ENCODE measurements at places on chromosomes 3 and 15. TPM values are rescaled to one million over a fixed set of nuclear protein-coding genes. Genes with fewer than 3 reads are reported as not detected.

- no peak overlapping the region for H3K4me3 ChIP-seq
- H3K27me3 ChIP-seq = no peaks in the 10 kb centered on the region
- H3K36me3 ChIP-seq = no peaks in the 10 kb centered on the region
- no peak for DNase-seq
- no peak overlapping the region for H3K27ac ChIP-seq
Measured at GRCh38 chr3:73513260-73513659, 111.5 kb downstream of the PDZRN3 start.

DNA sequence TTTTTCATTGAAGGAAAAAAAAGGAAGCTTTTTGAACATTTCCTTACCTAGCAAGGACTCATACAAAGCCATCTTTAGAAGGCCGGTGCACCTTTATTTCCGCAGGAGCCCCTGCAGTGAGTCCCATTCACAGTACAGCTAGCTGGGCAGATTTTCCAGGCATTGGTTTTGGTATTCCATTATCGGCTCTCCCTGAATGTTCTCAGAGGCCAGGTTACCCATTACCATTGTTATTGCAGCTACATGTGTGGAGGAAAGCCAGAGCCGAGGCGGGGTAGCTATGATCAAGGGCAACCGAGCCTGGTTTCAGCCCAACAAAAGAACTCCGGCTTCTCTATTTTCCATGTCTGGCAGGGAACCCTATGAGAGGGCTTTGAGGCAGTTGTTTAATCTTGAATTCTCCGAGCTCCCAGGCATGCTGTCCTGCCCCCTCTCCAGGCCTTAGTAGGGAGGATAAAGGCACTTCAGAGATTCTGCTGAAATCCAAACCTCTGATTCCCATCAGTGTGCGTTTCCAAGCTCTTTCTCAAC is 100.3 kb downstream of the LRRK1 start:
- no peaks in the 10 kb centered on the region for H3K27me3 ChIP-seq
- no peak overlapping the region for H3K27ac ChIP-seq
- H3K36me3 ChIP-seq = no peaks in the 10 kb centered on the region
- no peaks in the 10 kb centered on the region for H3K4me1 ChIP-seq
- no peak overlapping the region for H3K4me3 ChIP-seq

DNA sequence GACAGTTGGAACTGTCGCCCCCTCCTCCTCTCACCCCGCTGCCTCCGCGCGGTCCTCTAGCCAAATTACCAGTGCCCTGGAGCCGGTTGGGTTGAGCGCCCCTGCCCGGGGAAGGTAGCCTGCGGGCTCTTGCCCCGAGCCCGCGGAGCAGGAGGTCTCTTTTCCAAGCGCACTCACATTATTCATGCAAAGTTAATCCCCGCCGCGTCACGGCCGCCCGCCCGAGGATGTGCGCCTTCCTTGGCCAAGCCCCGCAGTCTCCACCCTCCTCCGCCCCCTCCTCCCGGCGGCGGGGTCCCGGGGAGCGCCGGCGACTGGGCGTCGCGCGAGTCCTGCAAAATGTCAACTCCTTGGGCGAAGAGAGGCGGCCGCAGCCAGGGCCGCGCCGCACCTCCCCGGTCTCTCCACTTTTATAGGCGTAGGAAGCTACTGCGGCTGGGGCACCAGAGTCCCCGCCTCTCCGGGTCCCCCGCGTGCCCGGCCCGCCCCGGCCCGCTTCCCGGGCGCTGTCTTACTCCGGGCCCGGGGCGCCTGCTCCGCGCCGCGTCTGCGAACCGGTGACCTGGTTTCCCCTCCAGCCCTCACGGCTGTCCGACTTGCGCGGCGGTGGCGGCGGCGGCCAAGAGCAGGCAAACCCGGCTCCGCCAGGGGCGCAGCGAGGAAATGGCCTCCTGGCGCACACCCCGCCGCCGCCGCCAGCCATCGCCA is at the start of gene THRB:
THRB (minus strand) TSS at position 233 of the 708 bp plus-strand sequence.
- DNase-seq = no peak
- H3K27me3 ChIP-seq = no peaks in the 10 kb centered on the region
- no peaks in the 10 kb centered on the region for H3K4me1 ChIP-seq
- no peak within 1 kb of the TSS for H3K4me3 ChIP-seq

DNA sequence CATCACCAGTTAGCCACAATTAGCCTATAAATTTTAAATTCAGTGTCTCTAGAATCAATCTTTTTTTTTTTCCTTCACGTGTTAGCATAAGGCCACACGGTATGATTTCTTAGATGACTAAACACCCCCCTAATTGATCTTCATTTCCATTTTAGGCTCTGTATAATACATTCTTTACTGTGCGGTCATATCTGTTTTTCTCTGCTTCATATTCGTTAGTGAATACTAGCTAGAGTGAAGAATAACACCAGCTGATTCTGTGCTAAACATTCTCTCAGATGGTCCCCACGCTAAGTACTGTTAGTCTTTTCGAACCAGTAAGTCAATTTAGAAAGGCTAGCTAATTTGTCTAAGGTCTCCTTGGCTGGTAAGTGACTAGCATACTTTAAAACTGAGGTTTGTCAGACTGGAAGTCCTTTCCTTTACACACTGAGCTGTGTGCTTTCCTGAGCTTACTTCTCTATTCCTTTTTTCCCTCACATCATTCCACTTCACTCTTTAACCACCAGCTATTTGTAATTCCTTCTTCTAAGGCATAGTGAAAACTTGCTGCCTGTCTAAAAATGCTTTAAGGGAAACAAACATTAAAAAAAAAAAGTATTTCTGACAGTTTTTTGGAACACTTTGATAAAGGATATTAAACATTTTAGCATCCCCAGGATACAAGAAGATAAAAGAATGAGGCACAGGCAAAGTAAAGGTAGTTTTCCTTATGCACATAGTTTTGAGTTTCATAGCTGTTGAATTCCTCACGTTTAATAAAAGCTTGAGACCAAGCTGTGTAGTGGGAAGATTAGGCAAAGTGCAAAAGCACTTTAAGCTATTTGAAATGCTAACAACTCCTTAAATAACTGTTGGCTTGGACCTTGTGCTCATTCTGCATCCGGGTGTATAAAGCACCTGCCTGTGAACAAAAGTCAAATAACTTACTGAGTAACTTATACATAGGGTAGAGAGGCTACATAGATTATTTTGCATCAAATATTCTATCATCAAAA is 17.1 kb downstream of the ZFAND6 start:
- no peak overlapping the region for H3K4me3 ChIP-seq
- no peak overlapping the region for H3K27ac ChIP-seq
- no peak for DNase-seq

GRCh38 chr3:133669949-133670524 is 8.3 kb upstream of the TOPBP1 start:
- DNase-seq = no peak
- H3K36me3 ChIP-seq = no peaks in the 10 kb centered on the region
- no peak overlapping the region for H3K27ac ChIP-seq
- H3K4me3 ChIP-seq = no peak overlapping the region

GRCh38 chr3:135349254-135349948 is 554.3 kb downstream of the EPHB1 start:
- no peaks in the 10 kb centered on the region for H3K27me3 ChIP-seq
- no peak for DNase-seq
- no peaks in the 10 kb centered on the region for H3K36me3 ChIP-seq
- H3K4me3 ChIP-seq = no peak overlapping the region

DNA sequence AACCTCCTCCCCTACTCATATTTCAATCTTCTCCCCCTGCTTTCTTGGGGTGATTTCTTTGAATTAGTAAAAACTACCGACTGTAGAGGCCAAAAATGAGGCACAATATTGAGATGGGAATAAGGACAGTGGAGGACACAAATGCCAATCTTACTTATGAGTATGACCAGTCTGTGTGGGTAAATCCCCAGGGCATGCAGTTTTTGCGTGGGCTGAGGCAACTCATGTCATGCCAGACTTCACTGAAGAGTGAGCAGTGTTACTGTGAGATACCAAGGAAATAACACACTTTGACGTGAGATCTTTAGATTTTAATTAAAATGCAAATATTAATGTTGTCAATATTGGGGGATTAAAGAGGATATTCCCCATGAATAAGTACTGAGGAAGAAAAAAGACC is 254.3 kb upstream of the ICE2 start:
- no peak overlapping the region for H3K4me3 ChIP-seq
- H3K27ac ChIP-seq = no peak overlapping the region
- no peaks in the 10 kb centered on the region for H3K27me3 ChIP-seq
- H3K4me1 ChIP-seq = peaks cover 27% of the 10 kb centered on the region
- H3K36me3 ChIP-seq = no peaks in the 10 kb centered on the region

GRCh38 chr3:80060664-80061063 is 292.9 kb upstream of the ROBO1 start:
- H3K27ac ChIP-seq = no peak overlapping the region
- no peaks in the 10 kb centered on the region for H3K36me3 ChIP-seq
- H3K27me3 ChIP-seq = no peaks in the 10 kb centered on the region
- no peak overlapping the region for H3K4me3 ChIP-seq

- no peaks in the 10 kb centered on the region for H3K36me3 ChIP-seq
- no peaks in the 10 kb centered on the region for H3K27me3 ChIP-seq
- no peaks in the 10 kb centered on the region for H3K4me1 ChIP-seq
- DNase-seq = no peak
- no peak overlapping the region for H3K27ac ChIP-seq
- H3K4me3 ChIP-seq = no peak overlapping the region
Measured at GRCh38 chr3:64344721-64345207, 119.5 kb upstream of the PRICKLE2 start.

DNA sequence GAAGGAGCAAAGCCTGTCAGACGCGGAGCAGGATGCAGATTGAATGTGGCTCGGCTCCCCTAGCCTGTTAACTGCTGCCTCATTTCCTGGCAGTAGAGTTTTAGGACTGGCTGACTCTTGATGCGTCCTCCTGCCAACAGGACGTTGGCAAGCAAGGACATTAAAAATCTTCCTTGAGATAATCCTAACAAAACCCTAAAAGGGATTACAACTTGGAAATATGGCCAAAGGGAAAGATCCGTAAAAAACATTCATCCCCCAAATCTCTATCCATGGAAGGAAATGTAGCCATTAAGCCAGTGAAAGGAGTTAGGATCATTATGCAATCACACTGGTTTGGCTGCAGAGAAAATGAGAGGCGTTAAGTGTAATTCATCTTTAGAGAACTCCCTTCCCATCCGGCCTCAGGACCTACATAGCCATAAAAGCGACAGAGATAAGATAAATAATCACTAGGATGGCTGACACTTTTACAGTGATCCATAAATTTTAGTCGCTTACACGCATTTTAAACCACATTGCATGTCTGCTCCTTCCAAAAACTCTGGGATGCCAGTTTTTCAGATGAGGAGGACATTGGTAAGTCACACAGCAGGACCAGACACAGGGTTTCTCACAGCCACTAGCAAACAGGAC is 44.5 kb upstream of the C3orf80 start:
- no peaks in the 10 kb centered on the region for H3K4me1 ChIP-seq
- no peaks in the 10 kb centered on the region for H3K27me3 ChIP-seq
- no peaks in the 10 kb centered on the region for H3K36me3 ChIP-seq
- DNase-seq = no peak

DNA sequence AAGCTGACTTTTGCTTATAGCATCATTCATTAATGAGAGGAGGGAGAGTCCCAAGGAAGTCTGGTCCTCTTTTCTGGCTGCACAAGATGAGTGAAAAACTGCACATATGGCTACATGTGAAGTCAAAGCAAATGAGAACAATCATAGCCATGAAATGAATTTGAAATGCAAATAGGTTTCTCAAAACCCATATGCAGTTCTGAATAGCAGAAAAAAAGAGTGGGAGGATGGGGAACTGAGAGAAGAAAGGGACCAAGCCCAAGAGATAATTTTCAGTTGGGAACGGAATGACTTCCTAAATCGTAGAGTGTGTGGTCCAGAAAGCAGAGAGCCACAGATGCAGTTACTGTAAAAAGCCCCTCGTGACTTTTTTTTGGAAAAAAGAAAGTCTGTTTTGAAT is 66.3 kb downstream of the GTPBP8 start:
- no peaks in the 10 kb centered on the region for H3K27me3 ChIP-seq
- H3K36me3 ChIP-seq = no peaks in the 10 kb centered on the region
- DNase-seq = no peak
- H3K4me1 ChIP-seq = no peaks in the 10 kb centered on the region
- no peak overlapping the region for H3K4me3 ChIP-seq

GRCh38 chr3:171874879-171875278 is 31.7 kb downstream of the TMEM212 start:
- H3K4me3 ChIP-seq = no peak overlapping the region
- H3K27me3 ChIP-seq = no peaks in the 10 kb centered on the region
- H3K4me1 ChIP-seq = no peaks in the 10 kb centered on the region
- DNase-seq = no peak
- H3K36me3 ChIP-seq = no peaks in the 10 kb centered on the region
- H3K27ac ChIP-seq = no peak overlapping the region

DNA sequence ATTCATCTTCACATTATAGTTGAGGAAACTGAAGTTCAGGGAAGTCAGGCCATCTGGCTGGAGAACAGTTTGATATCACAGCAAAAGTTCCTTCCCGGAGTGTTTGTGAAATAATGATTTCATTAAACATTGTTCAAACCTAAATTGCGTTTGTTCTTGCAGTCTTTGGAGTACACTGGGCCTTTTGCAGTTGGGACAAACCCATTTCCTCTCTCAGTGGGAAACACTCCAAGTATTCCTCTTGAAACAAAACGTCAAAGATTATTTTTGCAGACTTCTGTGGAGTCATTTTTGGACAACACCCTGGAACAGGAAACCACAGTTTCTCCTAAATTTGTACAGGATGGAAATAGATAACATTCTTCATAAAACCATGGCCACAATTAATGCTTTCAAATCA is 287.5 kb downstream of the PTPRG start:
- no peak for DNase-seq
- H3K27ac ChIP-seq = no peak overlapping the region
- H3K27me3 ChIP-seq = no peaks in the 10 kb centered on the region
- H3K36me3 ChIP-seq = no peaks in the 10 kb centered on the region
- no peak overlapping the region for H3K4me3 ChIP-seq

DNA sequence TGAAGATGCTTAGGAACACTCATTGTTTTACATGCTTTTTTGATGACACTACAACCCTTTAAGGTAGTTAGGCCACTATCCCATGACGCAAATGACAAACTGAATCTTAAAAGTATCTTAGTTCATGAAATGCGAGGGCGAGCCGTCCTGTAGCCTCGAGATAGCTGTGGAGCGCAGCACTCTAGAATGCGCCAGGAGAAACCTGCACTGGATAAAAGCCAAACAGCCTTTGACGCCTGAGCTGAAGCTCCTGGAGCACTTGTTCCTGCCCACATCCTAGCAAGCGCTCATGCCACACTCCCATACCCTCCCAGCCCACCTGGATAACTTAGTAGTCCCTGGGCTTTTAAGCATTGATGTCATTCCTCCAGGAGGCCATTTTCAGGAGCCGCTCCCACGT is 516.9 kb downstream of the GABRG3 start:
- no peaks in the 10 kb centered on the region for H3K36me3 ChIP-seq
- no peaks in the 10 kb centered on the region for H3K27me3 ChIP-seq
- no peaks in the 10 kb centered on the region for H3K4me1 ChIP-seq

GRCh38 chr3:60298141-60298540 is 953.1 kb downstream of the FHIT start:
- H3K27me3 ChIP-seq = no peaks in the 10 kb centered on the region
- no peaks in the 10 kb centered on the region for H3K4me1 ChIP-seq
- no peaks in the 10 kb centered on the region for H3K36me3 ChIP-seq
- H3K4me3 ChIP-seq = no peak overlapping the region
- H3K27ac ChIP-seq = no peak overlapping the region

- H3K27ac ChIP-seq = no peak overlapping the region
- no peaks in the 10 kb centered on the region for H3K36me3 ChIP-seq
- DNase-seq = no peak
- no peak overlapping the region for H3K4me3 ChIP-seq
- H3K4me1 ChIP-seq = no peaks in the 10 kb centered on the region
Measured at GRCh38 chr3:172120912-172121311, 81.5 kb downstream of the FNDC3B start.

The HHLA2 gene
- total RNA-seq = 0.52 TPM

The GRM2 gene
- 1.9 TPM for total RNA-seq

The CTXN2 gene
- not detected for total RNA-seq

The HYAL3 gene
- 5.1 TPM for total RNA-seq

All from CD4-positive, alpha-beta memory T cell (primary cell).